ENCODE measurements at places on chromosomes 4 and X.

- DNase-seq = no peak
Measured at GRCh38 chrX:50700921-50701320, 113.1 kb downstream of the SHROOM4 start.

DNA sequence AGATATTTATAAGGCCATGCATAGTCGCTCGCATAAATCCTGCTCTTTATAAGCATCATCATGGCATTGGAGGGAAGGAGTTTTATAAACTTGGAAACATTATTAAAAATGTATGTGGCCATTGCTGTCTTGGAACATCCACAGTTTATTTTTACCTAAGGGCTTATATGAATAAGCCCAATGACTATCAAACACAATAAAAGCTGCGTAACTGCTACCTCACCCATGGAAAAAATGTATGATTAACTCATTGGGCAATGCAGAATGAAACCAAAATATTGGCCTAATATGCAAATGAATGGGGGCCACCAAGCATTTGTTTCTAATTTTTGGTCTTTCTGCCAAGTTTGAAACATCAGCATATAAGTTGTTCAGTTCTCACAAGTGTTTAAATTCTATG is 19.1 kb downstream of the GEMIN8 start:
- DNase-seq = no peak

- peak; percentile 74 for DNase-seq
Measured at GRCh38 chr4:140052050-140052449, 101.9 kb downstream of the MAML3 start.

GRCh38 chrX:102745857-102746584 is 25.5 kb downstream of the GPRASP3 start:
- DNase-seq = no peak

GRCh38 chrX:29852767-29853166 is 362.6 kb upstream of the MAGEB2 start:
- DNase-seq = no peak

DNA sequence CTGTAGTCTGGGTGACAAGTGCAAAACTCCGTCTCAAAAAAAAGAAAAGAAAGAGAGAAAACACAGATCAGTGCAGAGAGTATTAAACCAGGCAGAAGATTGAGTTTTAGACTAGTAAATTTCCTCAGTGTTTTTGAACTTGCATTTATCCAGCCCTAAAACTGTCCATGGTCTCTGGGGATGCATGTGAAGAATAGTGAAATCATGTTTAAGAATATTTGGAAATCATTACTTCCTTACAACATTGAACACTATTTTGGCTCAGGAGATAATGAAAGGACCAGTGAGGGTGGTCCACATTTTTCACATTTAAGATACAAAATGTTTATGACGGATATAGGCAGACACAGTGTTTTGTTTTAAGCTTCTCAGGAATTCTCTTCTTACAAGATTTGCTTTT is 195.8 kb upstream of the RASGEF1B start:
- no peak for DNase-seq

DNA sequence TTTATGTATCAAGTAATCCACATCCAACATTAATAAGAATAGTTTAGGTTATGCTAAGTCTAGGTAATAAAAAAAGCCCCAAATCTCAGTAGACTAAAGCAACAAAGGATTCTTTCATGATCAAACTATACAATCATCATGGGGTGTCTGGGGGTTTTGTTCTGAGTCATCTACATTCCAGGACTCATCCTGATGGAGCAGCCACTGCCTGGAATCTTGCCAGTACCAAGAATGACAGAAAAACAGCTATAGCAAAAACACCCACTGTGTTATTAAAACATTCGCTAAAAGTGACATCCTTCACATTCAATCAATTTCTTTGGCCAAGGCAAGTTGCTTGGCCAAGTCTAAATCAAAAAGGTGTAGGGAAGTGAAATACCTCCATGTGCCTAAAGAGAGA is 3.9 kb upstream of the ARHGEF38 start:
- DNase-seq = no peak

GRCh38 chr4:183142571-183143550 is 43.8 kb downstream of the WWC2 start:
- DNase-seq = no peak

- DNase-seq = no peak
Measured at GRCh38 chr4:154164931-154165839, 326.4 kb downstream of the DCHS2 start.

- DNase-seq = no peak
Measured at GRCh38 chr4:142493255-142494110, 352.6 kb downstream of the INPP4B start.

DNA sequence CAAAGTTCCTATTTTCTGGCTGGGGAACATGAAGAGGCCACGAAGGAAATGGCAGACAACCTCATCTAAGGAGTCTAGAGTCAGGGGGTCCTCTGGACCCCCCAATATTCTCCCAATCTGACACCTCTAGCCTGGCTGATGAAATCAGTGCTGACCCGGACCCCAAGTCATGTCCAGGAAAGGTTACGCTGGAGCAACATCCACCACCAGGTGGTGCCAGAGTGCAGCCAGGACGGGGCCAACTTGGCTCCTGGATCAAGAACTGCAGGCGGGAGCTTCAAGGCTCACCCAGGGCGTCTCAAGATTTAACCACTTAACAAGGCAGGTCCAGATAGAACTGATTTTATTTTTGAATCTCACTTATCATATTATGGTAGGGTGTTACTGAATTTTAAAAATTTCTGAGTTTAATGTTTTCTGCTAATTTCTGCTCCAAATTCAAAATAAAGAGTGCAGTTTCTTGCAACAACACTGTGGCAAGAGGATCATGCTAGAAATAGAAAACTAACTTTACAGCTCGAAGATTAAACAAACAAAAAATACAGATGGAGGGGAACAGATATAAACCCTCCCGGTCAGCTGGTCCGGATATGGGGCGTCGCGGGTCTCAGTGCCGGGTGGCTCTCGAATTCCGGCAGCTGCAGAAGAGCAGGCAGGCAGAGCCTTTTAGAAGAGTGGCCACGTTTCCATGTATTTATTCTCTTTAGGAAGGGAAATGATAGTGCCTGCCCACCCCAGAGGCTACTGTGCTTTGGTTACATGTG is 135.5 kb downstream of the AFAP1 start:
- peak; percentile 90 for DNase-seq

- DNase-seq = no peak
Measured at GRCh38 chrX:96984538-96984937, 100.8 kb downstream of the RPA4 start.

GRCh38 chrX:91122151-91122694 is 312.4 kb upstream of the PABPC5 start:
- DNase-seq = no peak

DNA sequence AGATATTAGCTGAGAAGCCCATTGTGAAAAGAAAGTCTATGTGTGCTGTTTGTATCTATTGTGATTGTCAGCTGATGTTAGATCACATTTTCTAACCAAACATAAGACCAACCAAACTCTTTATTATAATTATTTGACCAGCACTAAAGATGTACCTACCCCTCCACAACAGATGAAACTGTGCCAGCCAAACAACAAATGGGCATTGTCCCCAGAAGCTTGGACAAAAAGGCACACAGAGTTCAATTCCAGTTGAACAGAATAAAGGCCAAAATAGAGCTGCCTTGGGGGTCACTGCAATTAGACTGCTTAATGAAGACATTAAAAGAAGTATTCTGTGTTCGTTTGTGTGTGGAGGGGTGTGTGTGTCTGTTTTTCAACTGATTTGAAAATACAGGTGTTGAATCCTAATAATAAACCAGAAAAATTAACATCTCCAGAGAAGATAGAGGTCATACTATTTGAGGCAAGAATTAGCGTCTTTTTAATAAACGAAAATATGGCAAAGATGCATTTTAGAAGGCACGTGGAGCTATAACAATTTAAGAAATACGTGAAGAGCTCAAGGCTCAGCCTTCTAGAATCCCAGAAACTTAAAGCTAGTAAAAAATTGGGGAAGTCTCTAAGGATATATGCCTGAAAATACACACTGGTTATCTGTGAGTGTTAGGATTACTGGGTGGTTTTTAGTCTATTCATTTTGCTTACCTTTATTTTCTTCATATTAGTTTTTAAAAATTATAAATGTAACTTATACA is 2.2 kb downstream of the SPP1 start:
- DNase-seq = peak; percentile 87
